ENCODE measurements at places on chromosomes 2 and 18. TPM values are rescaled to one million over a fixed set of nuclear protein-coding genes. Genes with fewer than 3 reads are reported as not detected.
A peak's percentile ranks its signal among the peaks of the same experiment; 100 is the strongest.

The GYPC gene
- not detected for total RNA-seq

The SNORC gene
- total RNA-seq = 14.3 TPM

The NEU2 gene
- total RNA-seq = 4.0 TPM

The G6PC2 gene
- not detected for total RNA-seq

The RAB6C gene
- total RNA-seq = not detected

The CCL20 gene
- total RNA-seq = 1.7 TPM

The TEX44 gene
- total RNA-seq = not detected

DNA sequence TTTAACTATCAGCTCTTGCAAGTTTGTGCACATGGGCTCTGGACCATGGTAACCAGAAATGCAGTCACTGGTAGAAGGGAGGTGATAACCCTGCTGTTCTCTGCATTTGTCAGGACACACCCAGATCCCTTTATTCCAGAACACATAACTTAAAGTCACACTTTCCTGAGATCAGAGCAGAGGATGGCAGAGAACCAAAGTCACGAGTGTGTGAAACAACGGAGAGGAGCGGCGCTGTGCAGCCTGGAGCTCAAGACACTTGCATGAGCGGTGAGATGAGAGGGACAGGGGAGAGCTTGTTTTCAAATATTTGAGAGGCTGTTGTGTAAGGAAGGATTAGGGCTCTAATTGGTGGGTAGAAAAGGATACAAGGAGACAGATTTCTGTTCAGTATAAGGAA, 43.3 kb upstream of the AAK1 start:
- H3K27me3 ChIP-seq = no peaks in the 10 kb centered on the region
- H3K36me3 ChIP-seq = no peaks in the 10 kb centered on the region
- H3K27ac ChIP-seq = no peak overlapping the region
- H3K4me1 ChIP-seq = peaks cover 41% of the 10 kb centered on the region
- H3K4me3 ChIP-seq = no peak overlapping the region

DNA sequence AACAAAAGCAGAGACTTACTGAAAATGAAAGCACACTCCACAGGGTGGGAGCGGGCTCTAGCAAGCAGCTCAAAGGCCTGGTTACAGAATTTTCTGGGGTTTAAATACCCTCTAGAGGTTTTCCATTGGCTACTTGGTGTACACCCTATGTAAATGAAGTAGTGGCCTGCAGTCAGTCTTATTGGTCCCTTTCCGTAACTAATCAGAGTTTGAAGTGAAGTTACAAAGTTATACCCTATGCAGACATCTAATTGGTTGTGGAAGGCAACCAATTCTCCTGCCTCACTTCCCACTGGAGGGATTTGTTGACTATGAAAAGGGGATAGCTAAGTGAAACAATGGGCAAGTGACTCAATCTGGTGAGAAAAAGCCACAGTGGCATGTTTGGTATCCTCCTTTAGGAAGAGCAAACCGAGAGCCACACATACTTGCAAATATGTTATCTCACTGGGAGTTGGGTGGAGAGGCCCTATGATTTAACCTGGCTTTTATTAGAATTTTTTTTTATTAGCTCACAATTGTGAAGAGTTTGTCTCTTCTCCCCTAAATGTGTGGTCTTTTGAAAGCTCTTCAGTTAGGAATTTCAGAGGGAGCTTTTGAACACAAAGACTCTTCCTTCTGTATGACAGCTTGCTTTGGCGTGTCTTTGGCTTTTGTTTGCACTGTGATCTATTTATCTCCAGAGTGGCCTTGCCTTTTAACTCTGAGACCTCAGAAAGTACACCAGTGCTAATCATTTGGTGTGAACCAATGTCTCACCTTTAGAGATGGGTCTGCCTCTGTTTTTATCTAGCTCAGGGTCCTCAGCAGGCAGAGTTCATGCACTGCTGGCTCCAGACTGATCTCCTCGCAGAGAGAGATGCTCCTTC, 69.6 kb downstream of the MAP4K4 start:
- no peak overlapping the region for H3K4me3 ChIP-seq
- peaks cover 52% of the 10 kb centered on the region for H3K4me1 ChIP-seq
- H3K36me3 ChIP-seq = 0 out of 2 replicates have a peak, but pooled peaks cover 8% of the 10 kb centered on the region

- H3K4me3 ChIP-seq = no peak overlapping the region
- peak; percentile 65 for DNase-seq
- no peak overlapping the region for H3K27ac ChIP-seq
- H3K4me1 ChIP-seq = no peaks in the 10 kb centered on the region
Observed at GRCh38 chr2:166516712-166517303, 22.8 kb upstream of the SCN7A start.

GRCh38 chr18:76545433-76546087, 50.5 kb upstream of the ZNF516 start:
- DNase-seq = no peak
- H3K4me3 ChIP-seq = no peak overlapping the region
- H3K36me3 ChIP-seq = no peaks in the 10 kb centered on the region
- peaks cover 83% of the 10 kb centered on the region for H3K27me3 ChIP-seq

GRCh38 chr2:12617366-12617765, 99.4 kb upstream of the TRIB2 start:
- no peak for DNase-seq
- no peak overlapping the region for H3K27ac ChIP-seq
- no peak overlapping the region for H3K4me3 ChIP-seq
- no peaks in the 10 kb centered on the region for H3K27me3 ChIP-seq
- peaks cover 9% of the 10 kb centered on the region for H3K4me1 ChIP-seq

- H3K27ac ChIP-seq = peak overlapping the region; percentile 86
- peaks cover 54% of the 10 kb centered on the region for H3K4me1 ChIP-seq
- H3K27me3 ChIP-seq = no peaks in the 10 kb centered on the region
- no peaks in the 10 kb centered on the region for H3K36me3 ChIP-seq
- no peak overlapping the region for H3K4me3 ChIP-seq
- peak; percentile 66 for DNase-seq
Observed at GRCh38 chr2:196294516-196294909, 123.1 kb upstream of the STK17B start.

- no peaks in the 10 kb centered on the region for H3K36me3 ChIP-seq
- DNase-seq = no peak
- no peak overlapping the region for H3K27ac ChIP-seq
- no peak overlapping the region for H3K4me3 ChIP-seq
Observed at GRCh38 chr18:51848702-51849101, 491.3 kb upstream of the DCC start.

DNA sequence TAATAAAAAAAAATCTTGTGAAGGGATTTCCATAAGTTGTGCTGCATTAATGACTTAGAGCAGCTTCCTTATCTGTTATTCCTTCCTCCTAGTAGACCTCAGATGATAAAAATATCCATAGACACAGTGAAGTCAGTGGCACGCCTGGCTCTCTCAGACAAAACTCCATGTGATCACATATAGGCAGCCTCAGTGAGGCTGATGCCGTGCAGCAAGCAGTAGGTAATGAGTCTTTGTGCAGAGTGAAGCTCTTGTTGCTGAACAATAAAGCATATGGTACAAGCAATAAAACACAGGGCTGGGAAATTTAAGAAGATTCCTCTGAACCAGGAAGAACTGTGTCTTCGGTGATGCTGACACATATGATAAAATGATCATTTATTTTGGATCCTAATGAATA, 102.7 kb downstream of the CSRNP3 start:
- no peaks in the 10 kb centered on the region for H3K27me3 ChIP-seq
- H3K27ac ChIP-seq = no peak overlapping the region
- DNase-seq = no peak

DNA sequence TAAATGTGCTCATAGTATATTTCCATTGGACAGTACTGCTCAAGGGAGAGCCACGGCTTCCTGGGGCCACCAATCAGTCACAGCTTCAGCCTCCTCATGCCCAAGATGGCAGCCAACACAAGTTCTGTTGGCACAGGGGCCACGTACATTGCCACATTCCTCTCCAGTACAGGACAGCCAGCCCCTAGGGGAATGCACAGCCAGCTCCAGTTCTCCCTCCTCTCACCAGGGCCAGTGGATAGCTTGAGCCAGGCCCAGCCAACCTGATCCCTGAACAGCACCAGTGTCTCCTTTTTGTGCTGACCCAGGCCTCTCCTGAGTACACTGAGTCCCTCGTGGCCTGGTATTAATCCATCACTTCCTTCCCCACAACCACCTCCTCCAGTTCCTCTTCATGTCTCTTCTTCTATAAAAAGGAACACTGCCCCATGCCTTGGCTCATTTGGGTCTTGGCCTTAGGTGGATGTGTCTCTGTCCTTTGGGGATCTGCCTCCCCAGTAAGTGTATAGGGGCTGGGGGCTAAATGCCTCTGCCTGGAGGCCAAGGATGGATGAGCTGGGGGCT, 168.7 kb downstream of the TNS1 start:
- DNase-seq = no peak
- H3K4me3 ChIP-seq = no peak overlapping the region
- no peaks in the 10 kb centered on the region for H3K36me3 ChIP-seq
- H3K27me3 ChIP-seq = peaks cover 10% of the 10 kb centered on the region

DNA sequence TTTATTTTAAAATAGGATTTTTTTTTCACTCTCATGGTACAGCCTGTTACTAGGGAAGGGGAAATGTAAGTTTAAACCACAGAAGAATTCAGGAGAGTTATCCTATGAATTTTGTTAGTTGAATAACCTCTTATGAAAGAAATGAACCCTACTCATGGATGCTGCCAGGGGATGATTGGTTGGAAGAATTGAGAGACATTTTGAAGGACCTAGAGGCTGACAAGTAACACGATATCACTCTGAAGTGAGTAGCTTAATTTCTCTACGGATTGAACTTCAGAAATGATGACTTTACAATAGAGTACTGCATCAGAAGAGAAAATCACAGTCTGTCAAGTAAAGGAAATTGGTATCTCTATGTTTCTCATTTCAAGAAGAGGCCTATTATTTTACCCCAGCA, 1346.2 kb downstream of the SUCLG1 start:
- no peak overlapping the region for H3K4me3 ChIP-seq
- no peaks in the 10 kb centered on the region for H3K36me3 ChIP-seq
- H3K27me3 ChIP-seq = no peaks in the 10 kb centered on the region
- peaks cover 33% of the 10 kb centered on the region for H3K4me1 ChIP-seq
- no peak overlapping the region for H3K27ac ChIP-seq

DNA sequence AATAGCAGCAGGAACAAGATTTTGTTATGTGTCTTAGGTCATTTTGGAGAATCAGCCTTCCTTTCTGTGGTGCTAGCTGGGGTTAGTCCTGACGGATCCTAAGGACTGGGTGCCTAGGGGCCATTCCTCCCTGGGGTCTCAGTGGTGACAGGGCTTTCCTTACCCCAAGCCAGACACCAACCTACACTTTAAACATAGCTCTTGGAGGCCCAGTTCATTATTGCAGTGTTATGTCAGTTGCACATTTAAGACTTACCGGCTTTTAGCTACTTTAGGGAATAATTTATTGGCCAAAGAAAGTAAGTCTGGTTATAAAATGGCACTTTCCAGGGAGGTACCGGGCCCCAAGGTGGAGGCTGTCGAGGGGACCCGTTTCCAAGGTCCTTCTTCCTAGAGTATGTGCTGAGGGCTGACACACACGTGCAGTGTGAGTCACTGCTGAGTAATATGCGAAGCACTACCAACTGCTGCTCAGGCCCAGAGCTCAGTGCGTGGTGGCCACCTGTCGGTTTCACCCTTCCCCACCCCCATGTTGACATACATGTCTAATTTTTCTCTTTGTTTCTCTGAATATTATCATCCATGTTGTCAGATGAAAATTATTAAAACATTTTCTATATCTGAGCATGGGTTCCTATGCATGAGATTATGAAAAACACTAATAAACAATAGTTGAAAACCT, 37.0 kb upstream of the GRHL1 start:
- 0 out of 2 replicates have a peak overlapping the region, but pooled peaks have one; percentile 17 for H3K27ac ChIP-seq
- no peak overlapping the region for H3K4me3 ChIP-seq
- H3K36me3 ChIP-seq = peaks cover 18% of the 10 kb centered on the region

GRCh38 chr18:37559194-37559593, 6.4 kb downstream of the CELF4 start:
- H3K36me3 ChIP-seq = no peaks in the 10 kb centered on the region
- H3K27me3 ChIP-seq = no peaks in the 10 kb centered on the region
- no peak overlapping the region for H3K4me3 ChIP-seq
- no peaks in the 10 kb centered on the region for H3K4me1 ChIP-seq
- H3K27ac ChIP-seq = no peak overlapping the region

DNA sequence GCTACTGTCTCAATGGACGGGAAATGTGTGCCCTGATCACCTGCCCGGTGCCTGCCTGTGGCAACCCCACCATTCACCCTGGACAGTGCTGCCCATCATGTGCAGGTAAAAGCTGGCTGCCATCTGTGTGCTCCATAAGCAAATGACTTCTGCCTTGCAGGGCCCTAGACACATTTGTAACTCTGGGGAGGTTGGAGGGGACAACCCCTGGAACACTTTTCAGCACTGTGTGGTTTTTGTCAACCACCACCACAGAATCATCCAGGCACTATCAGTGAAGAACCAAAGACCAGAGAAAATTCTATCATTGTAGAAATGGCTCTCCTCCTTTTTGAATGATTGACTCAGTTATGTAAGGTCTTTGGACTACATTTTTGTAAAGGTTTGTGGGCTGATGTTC, 84.3 kb downstream of the FEZ2 start:
- no peaks in the 10 kb centered on the region for H3K27me3 ChIP-seq
- no peak overlapping the region for H3K27ac ChIP-seq
- H3K36me3 ChIP-seq = peaks cover 65% of the 10 kb centered on the region
- 0 out of 2 replicates have a peak, but pooled peaks cover 4% of the 10 kb centered on the region for H3K4me1 ChIP-seq

DNA sequence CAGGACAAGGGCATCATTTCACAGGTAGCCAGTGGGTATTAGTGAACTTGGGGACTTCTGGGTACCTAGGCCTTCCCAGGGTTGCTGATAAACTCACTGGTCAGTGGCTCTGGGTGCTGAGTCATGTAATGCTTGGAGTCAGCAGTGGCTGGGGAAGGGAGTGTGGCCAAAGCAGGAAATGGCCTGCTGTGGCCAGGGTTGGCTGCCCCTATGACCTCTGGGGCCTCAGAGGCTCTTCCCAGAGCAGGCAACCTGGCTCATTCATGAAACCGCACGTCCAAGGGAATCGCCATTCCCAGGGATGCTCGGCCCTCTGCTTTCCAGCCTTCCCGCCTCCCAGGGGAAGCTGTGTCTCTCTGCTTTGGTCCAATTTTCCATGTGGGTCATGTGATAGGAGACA, 294.9 kb downstream of the DYSF start:
- H3K27me3 ChIP-seq = no peaks in the 10 kb centered on the region
- peaks cover 67% of the 10 kb centered on the region for H3K4me1 ChIP-seq
- H3K27ac ChIP-seq = peak overlapping the region; percentile 74
- DNase-seq = peak; percentile 28

DNA sequence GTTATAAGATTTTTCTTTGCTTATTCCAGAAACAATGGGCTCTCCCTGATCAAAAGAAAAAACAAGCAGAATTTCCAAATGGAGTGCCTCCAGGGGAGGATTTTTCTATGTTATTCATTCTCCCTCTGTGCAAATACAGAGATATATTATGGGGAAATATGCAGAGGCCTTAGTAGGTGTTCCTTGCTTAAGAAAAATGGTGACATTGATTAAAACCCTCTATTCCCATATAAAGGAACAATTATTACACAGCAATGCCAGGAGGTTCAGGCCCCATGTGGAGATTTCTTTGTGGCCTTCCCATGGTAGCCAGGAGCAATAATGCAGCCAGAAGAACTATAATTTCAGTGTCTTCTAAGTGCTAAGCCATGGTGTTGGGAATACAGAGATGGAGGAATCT, 255.9 kb upstream of the CXCR4 start:
- no peaks in the 10 kb centered on the region for H3K36me3 ChIP-seq
- peaks cover 17% of the 10 kb centered on the region for H3K27me3 ChIP-seq
- H3K27ac ChIP-seq = no peak overlapping the region
- no peak overlapping the region for H3K4me3 ChIP-seq
- DNase-seq = no peak

Data from PC-3 (cell line).